ENCODE measurements at places on chromosomes 3 and 15.

- no peak for DNase-seq
These were observed 145.6 kb downstream of the TCF12 start for GRCh38 chr15:57064033-57064432.

DNA sequence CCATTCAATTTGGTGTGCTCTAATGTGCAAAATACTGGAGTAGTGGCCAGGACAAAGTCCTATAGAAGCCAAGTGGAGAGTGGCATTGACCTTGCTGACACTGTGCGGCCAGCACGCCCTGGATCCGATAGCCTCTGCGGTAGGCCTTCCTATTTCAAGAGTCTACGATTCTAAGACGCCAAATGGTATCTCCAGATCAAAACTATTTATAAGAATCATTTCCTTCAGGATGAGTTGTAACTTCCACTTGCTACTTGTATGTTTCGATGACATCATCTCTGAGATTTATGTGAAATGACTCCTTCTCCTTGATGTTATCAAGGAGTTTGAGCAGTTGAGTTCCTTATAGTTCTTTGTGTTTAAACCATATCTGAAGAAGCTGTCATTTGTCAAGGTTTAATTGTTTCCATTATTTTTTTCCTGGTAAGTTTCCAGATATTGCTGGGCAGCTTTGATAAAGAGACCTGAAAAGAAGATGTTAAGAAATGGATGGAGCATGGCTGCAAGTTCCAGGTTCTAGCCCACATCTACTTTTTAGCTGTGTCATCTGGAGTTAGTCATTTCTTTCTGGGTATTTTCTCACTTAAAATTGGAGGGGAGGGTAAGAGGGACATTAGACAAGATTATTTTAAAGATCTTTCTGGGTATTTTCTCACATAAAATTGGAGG, 71.8 kb downstream of the TMEM44 start:
- no peak for DNase-seq

GRCh38 chr3:55617385-55617784, 130.3 kb upstream of the WNT5A start:
- no peak for DNase-seq

DNA sequence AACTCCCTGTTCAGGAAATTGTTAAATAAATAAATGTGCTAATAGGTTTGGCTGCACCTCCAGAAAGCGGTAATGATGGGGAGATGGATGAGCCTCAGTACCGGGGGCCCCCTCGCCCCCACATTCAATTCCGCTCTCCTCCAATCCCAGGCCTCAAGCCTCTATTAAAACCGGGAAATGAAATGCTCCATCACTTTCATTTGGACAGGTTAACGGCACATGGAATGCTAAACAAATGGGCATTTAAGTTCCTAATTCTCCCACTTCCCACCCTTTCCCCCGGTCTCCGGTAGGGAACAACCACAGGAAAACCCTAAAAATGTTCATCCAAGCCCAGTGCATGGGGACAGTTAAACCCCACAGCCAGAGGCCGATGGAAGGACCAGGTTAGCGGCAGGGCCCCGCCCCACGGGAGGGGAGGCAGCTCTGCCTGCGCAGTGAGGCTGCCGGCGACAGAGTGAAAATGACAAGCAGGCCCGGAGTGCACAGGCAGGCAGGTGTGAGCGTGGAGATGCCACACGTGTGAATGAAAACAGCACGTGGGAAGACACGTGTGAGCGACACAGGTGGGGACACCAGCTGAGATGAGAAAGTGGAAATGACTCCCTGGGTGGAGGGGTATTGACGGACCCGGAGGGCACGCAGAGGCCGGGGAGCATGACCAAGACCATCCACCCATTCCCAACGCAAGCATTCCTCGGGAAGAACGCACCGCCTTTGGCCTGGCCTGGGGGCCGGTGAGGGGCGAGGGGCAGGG, 28.1 kb downstream of the RNU5B-1 start:
- DNase-seq, result no peak

GRCh38 chr3:32310336-32310735, 71.9 kb downstream of the CMTM8 start:
- DNase-seq, result no peak

DNA sequence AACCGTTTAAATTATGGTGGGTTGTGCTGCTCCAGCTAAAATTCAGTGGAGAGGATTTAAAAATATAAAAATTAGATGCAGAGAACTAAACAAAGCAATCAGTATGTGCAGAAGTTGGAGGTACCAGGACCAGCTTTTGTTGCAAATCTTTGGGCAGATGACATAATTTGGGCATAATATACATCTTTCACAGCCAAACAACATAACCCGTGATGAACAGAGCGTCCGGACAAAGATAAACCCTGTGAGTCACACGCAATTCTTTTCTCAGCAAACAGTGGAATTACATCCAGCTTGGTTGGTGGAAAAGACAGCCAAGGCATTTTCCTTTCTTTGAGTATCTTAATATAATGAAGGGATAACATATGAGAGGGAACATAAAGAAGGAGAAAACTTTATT, 419.4 kb upstream of the ADAMTS9 start:
- DNase-seq, result no peak

DNA sequence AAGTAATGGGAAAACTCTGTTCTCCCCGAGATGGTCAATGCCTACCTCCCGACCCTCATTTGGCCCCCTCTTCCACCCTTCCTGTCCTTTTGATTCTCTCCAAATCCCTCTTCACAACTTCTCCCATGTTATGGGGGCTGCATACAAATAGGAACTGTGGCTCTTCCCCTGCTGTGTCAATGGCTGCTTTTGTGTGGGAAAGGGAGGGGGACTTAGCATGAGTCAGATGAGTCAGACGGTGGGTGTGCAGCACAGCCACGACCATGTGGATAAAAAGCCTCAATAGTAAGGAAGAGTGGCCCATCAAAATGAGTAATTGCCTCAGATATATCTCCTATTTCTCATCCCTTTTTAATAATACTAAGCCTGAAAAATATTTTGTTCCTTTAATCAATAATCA, 31.9 kb downstream of the SPATA16 start:
- DNase-seq, result no peak

GRCh38 chr15:65089206-65089824, 12.8 kb downstream of the KBTBD13 start:
- DNase-seq, result no peak

DNA sequence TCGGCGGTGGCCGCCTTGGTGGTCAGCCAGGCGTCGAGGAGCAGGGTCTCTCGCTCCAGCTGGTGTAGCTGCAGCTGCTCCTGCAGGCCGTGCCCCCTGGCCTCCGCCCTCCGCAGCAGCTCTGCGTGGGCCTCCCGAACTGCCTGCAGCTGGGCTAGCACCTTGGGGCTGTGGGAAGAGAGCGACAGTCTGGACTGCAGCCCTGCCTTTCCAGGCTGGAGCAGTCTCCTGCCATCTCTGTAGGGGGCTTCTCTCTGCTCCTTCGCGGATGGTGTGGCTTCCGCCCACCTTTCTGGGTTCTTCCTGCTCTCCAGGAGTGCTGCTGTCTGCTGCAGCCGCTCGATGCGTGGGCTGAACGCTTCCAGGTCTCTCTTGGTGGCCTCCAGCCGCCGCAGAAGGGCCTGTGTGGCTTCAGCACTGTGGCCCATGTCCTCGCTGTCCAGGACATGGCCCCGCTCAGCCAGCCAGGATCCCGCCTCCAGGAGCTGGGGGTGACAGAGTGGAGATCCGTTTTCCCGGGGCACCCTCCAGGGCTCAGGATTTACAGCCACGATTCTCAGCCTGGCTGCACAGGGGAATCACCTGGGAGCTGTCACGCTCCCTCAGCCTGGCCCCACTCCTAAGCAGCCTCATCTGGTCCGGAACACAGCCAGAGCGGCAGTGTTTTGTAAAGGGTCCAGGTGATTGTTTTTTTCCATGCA, 16.8 kb downstream of the PLA2G4B start:
- DNase-seq, result no peak

DNA sequence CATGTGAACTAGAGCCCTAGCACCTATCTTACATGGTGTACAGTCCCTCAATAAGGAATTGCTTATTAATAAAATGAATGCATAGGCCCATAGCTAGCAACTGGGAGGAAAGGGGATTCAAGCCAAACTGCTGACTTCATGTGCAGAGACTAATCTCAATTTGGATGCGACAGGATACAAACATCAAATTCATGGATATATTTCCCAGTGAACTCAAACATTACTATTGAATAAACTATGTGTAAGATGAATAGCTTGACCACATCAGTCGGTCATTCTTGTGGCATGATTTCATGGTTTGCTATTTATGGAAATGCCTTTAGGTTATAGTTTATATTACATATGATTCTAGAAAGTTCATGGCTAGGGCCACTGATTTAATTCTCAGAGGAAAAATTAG, 268.6 kb upstream of the SLITRK3 start:
- no peak for DNase-seq

GRCh38 chr15:51092480-51093040, 2.1 kb downstream of the TNFAIP8L3 start:
- no peak for DNase-seq

DNA sequence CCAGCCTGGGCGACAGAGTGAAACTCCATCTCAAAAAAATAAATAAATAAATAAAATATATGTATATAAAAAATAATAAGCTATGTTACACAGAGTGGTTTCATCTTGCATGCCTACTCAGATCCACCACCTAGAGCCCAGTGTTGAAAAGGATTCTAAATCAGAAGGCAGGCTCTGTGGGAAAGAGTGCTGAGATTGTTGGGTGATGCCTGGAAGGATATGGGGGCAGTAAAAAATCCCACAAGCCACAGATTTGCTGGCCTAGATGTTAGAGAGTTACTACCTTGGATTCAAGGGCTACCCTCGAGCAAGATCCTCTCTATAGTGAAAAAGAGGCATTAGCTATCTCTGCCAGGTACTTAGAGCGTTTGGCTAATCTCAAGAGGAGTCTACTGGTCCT, 144.3 kb downstream of the STAC start:
- no peak for DNase-seq

GRCh38 chr15:35362195-35362829, 183.7 kb downstream of the DPH6 start:
- DNase-seq, result no peak

GRCh38 chr3:53554559-53555067, 60.2 kb downstream of the CACNA1D start:
- DNase-seq, result no peak

GRCh38 chr15:48632651-48633050, 12.9 kb downstream of the FBN1 start:
- no peak for DNase-seq

- DNase-seq, result no peak
These were observed 13.3 kb upstream of the PXYLP1 start for GRCh38 chr3:141218162-141218835.

- DNase-seq, result no peak
These were observed 139.0 kb downstream of the PGPEP1L start for GRCh38 chr15:98868564-98868963.

- no peak for DNase-seq
These were observed 129.8 kb downstream of the MBNL1 start for GRCh38 chr3:152398495-152398894.

DNA sequence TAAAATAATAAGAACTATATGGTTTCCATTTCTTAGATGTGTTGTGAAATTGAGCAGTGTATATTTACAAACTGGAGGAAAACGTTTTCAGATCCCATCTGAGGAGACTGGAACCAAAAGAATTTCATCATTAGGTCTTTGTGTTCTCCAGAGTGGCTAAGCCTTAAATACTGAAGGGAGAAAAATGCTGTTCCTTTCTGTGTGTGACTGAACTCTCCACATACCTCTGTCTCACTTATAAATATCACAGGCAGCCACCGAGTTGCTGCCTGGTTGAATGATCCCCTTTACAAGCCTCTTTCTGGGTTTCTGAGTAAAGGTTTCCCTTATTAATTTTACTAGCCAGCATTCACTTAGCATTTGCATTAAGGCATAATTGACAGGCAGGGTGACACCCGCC, 913.9 kb upstream of the NR2F2 start:
- no peak for DNase-seq

GRCh38 chr15:52728899-52729298, 49.7 kb upstream of the ATOSA start:
- no peak for DNase-seq

- DNase-seq, result peak; percentile 21
These were observed 520.6 kb downstream of the MFSD1 start for GRCh38 chr3:159322322-159322939.

- no peak for DNase-seq
These were observed 84.8 kb downstream of the DCLK3 start for GRCh38 chr3:36679384-36680200.

DNA sequence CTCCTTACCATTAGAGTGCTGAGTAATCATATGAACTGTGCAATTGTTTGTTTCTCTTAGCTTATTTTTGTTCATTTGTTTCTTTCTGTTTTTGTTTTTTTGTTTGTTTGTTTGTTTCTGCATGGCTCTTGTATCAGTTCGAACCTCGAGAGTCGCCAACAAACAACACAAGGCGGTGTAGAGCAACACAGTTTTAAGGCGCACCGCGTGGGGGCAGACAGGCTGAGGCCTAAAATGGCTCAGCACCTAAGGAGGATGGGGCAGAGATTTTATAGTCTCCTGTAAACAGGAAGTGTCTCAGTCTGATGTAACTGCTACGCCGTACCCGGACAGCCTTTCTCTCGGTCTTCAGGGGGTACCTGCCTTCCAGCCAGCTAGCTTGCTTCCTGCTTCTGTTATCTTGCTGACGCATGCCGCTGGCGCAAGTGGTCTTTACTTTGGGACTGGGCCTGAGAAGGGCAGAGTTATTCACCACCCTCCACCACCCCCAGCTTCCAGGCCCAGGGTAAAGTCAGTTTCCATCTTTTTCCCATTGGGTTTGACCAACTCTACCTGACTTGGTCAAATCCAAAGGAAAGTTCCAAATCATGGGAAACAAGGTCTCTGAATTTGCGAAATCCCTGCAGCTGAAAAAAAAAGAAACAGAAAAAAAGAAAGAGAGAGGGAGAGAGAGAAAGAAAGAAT, 25.8 kb upstream of the MFGE8 start:
- DNase-seq, result no peak

DNA sequence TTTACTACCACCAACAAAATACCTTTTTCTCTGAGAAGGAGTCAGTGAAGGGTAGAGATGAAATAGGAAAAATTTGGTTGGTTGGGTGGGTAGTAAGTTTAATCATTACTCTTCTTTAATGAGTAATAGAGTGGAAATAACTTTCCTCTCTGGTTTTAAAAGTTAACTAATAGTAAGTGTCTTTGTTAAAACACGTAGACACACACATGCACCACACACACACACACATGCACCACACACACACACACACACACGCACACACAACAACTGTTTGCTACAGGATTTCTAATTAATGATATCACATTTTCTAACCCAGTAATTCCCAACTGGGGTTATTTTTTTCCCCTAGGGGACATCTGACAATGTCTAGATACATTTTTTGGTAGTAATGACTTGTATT, 84.1 kb downstream of the CHL1 start:
- no peak for DNase-seq

- DNase-seq, result no peak
These were observed 62.4 kb upstream of the STAC start for GRCh38 chr3:36317915-36318314.

DNA sequence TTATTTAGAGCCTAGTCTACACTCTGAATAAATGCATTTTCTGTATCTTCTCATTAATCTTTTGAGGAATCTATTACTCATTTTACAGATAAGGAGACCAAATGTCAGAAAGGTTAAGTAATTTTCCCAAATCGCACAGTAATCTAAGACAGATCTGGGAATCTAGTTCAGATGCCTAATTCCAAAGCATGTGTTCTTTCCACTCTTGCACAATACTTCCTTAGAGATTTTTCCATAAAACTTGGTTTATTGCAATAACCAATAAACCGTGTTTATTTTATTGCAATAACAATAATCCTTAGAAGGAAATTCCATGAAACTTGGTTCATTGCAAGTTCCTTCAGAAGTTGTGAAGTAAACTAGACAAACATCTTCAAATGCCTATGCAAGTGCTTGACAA, 17.4 kb upstream of the COL8A1 start:
- no peak for DNase-seq

GRCh38 chr3:151976211-151977050, 103.0 kb downstream of the SUCNR1 start:
- DNase-seq, result no peak
